Tibial artery (tissue), 4 donors: ENCODE measurements at places on chromosomes 16 and 17.

GRCh38 chr17:68526548-68526947 is 14.3 kb downstream of the PRKAR1A start:
- no peak for DNase-seq

- DNase-seq: no peak
Measured at GRCh38 chr16:51193879-51194278, 42.8 kb upstream of the SALL1 start.

DNA sequence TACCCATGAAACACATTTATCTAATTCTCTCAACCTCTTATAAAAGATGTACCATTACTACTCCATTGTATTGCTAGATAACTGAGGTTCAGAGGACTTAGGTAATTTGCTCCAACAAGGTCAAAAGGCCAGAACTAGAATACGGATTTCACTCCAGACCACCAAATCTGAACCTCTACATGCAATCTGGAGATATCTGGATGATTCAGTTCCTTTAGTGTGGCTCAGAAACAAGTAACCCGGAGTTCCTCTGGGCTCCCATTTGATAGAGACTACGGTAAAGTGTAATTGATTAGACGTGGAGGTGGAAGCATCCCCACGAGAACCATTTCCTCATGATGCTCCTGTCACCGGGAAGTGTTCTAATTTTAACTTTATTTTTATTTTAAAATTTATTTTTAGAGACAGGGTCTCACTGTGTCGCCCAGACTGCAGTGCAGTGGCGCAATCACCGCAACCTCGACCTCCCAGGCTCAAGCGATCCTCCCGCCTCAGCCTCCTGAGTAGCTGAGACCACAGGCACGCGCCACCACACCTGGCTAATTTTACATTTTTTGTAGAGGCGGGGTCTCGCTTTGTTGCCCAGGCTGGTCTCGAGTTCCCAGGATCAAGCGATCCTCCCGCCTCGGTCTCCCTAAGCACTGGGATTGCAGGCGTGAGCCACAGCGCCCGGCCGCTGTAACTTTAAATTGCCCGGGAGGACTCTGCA is 608 bp upstream of the COX10 start:
- DNase-seq: no peak

DNA sequence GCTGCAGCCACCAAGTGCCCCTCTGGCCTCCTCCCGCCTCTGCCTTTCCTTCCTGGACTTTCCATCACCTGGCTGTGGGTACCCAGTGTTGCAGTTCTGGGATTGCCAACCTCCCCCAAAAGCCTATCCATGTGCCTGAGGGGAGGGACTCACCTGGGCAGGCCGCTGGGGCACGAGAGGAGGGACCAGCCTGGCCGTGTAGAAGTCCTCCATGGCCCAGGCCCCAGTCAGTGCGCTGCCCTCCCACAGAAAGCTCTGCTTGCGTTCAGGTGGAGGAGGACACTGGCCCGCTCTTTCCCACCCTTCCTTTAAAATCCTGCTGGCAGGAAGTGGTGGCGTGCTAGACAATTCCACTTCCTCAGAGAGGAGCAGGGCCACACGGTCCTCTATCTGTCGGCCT is 14.2 kb downstream of the SLX4 start:
- no peak for DNase-seq
